Anterior cingulate cortex (tissue), 58 donors: ENCODE measurements at places on chromosomes 7 and 10.

- no peak for DNase-seq
Observed at GRCh38 chr7:99505324-99505662, 831 bp downstream of the ZKSCAN5 start.

DNA sequence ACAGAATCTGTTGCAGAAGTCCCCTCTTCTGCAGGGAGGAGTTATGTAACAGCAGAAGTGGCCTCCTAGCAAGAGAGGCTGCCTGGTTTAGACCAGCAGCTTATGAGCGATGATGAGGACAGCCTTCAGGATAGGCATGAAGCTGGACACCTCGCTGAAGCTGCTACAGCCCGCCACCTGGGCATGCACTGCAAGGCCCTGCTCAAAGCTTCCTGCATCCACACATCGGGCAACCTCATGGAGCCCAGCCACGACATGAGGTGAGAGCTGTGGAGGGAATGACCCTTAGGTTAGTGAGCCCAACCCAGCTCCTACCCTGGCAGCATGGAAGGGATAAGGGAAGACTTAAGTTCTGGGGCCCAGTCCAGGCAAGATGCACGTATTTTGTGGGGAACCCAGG is 24.7 kb downstream of the WNT8B start:
- no peak for DNase-seq

GRCh38 chr7:107322015-107322414 is 147.8 kb upstream of the GPR22 start:
- DNase-seq: no peak

GRCh38 chr10:11655836-11656235 is 44.4 kb upstream of the USP6NL start:
- DNase-seq: no peak

DNA sequence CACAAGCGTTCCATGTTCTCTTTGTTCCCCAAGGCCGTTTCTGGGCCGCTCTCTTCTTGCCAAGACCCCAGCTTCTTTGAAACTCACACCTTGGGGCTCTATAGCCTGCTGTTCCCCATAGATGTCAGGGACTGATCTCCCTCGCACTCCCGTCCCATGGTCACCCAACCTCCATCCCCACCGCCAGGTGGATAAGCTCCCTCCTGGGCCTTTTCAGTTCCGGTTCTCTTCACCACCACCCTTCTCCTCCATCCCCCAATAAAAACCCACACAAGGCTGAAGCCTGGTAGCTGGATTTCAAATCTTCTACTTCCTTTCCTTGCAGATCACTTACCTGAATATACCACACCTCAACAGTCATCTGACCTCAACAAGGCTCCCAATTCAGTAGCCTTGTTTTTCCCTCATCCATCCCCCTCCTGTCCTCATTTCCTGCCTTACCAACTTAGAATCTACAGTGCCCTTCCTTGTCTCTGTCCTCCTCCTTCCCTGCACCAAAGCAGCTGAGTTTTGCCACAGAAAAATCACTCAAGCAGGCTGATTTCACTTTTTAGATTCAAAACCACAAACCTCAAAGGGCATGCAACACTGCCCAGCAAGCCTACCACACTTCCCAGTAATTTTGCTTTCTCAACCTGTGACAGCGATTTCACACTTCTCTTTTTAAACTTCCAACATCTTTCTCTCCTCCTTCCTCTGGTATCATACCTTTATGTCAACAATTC is 7.7 kb downstream of the SLC37A3 start:
- no peak for DNase-seq

GRCh38 chr10:132480356-132480755 is 57.2 kb upstream of the INPP5A start:
- DNase-seq: no peak

DNA sequence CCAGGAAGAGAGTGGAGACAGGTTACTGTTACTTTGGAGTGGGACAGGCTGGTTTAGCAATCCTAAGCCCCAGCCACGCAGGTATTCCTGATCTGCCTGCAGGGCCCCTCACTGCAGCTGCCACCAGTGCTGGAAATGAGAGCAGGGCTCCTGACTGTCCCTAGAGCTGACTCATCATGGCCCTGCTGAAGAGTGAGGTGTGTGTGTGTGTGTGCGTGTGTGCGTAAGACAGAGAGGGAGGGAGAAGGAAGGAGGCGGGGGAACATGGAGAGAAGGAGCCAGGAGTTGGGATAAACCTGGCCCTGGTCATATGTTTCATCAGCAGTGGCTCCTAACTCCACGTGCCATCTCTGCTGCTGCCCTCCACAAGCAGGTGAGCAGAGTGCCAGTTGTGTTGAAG is 3.6 kb downstream of the FOXI2 start:
- DNase-seq: no peak
